Activated CD4-positive, alpha-beta T cell treated with anti-CD3 and anti-CD28 coated beads, Interleukin-2, amount 10 ng/mL, durations not matched to agents 7 days and 5 days (primary cell): ENCODE measurements at places on chromosomes 3 and 15. TPM values are rescaled to one million over a fixed set of nuclear protein-coding genes. Genes with fewer than 3 reads are reported as not detected.

DNA sequence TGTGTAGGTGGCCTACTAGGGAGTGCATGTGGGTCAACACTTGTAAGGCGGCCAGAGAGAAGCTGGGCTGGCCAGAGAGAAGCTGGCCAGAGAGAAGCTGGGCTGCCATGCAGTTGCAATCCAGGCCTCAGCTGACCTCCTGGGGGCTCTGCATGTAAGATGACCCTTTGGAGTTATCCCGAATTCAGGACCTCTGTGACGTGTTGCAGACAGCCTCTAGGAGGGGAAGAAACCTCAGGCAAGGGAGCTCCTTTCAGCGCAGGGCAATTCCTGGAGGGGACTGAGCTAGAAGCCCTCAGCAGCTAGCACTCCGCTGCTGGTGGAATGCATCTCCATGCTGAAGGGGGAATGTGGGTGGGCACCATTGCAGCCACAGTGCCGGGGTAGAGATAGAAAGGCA lies 15.8 kb upstream of the KBTBD12 start:
- DNase-seq, result no peak

DNA sequence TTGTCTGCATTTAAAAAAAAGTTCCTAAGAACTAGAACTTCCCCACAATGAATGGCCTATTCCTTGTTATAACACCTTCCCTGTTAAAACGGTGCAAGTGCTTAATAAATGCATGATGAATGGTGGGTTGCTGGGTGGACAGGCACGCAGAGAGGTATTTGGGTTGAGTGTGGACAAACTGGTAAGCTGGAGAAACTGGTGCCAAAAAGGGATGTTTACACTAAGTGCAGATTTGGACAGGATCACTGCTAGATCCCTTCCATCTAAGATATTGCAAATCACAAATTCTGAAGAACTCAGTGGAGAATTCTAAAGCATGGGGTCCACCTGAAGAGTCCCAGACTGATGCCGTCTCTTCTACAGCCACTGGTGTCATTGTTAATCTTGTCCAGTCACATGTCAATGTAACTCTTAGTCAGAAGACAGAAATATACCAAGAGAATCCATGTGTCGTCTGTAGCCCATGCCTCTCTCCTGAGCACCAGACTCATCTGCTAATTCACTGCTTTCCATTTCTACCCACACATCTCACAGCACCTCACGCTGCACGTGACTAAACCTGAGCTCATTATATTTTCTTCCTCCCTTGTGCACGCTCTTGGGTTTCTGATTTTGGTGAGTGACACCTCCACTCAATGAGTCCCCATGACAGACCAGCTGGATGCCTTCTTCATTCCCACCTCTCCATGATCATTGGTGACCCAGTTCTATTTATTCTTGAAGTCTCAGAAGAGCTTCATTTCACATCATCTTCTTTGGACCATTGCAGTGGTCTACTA lies 328.9 kb downstream of the THSD4 start:
- no peak for DNase-seq

GRCh38 chr15:52397118-52397517 lies 101.5 kb upstream of the MYO5C start:
- DNase-seq, result no peak

TEX55 gene
- total RNA-seq, result not detected

RHOV gene
- not detected for total RNA-seq

- no peak for DNase-seq
These were observed 8.1 kb downstream of the SUMF1 start for GRCh38 chr3:4458961-4459360.

- no peak for DNase-seq
These were observed 250.7 kb upstream of the PROK2 start for GRCh38 chr3:72035606-72036005.

- no peak for DNase-seq
These were observed 345.7 kb upstream of the RBMS3 start for GRCh38 chr3:28935146-28935545.

GRCh38 chr3:185561958-185562357 lies 9.6 kb upstream of the LIPH start:
- no peak for DNase-seq

ROPN1 gene
- total RNA-seq, result not detected

ARHGEF26 gene
- 0.02 TPM for total RNA-seq

- peak; percentile 7 for DNase-seq
These were observed 47.6 kb downstream of the SLMAP start for GRCh38 chr3:57803647-57804081.

DNA sequence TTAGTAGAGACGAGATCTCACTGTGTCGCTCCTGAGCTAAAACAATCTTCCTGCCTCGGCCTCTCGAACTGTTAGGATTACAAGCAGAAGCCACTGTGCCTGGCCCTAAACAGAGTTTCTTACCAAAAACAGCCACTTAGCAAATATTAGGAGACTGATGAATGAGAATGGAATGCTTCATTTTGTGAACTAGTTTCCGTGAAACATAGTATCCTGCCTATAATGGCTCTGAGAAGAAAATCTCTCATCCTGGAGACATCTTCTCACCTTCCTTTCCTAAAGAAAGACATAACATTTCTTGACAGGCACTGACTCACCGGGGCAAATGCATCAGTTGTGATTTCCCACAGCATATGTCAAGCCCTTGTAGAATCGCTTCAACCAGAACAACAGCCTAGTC lies 44.9 kb downstream of the GJD2 start:
- no peak for DNase-seq

DNA sequence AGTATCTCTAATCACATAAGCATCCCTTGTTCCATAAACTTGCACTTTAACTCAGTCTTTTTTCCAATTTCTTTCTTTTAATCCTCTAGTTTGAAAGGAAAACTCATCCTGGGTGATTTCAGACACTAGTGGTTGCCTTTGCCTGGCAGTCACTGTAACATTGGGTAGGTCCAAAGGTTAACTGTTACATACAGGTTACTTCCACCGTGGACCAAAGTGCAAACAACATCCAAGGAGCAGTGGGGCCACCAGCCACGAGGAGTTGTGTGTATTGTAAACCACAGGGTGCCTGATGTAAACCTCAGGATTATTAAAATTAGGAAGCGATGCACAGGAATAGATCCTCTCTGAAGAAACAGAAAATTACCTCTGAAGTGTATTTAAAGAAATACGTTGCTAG lies 75.0 kb downstream of the HCN4 start:
- no peak for DNase-seq

GRCh38 chr3:135851201-135852081 lies 114.1 kb upstream of the PPP2R3A start:
- DNase-seq, result no peak

GRCh38 chr3:117710501-117710900 lies 1000.9 kb downstream of the TUSC7 start:
- no peak for DNase-seq

SHISA5 gene
- 266 TPM for total RNA-seq

CSPG4 gene
- total RNA-seq, result not detected

DNA sequence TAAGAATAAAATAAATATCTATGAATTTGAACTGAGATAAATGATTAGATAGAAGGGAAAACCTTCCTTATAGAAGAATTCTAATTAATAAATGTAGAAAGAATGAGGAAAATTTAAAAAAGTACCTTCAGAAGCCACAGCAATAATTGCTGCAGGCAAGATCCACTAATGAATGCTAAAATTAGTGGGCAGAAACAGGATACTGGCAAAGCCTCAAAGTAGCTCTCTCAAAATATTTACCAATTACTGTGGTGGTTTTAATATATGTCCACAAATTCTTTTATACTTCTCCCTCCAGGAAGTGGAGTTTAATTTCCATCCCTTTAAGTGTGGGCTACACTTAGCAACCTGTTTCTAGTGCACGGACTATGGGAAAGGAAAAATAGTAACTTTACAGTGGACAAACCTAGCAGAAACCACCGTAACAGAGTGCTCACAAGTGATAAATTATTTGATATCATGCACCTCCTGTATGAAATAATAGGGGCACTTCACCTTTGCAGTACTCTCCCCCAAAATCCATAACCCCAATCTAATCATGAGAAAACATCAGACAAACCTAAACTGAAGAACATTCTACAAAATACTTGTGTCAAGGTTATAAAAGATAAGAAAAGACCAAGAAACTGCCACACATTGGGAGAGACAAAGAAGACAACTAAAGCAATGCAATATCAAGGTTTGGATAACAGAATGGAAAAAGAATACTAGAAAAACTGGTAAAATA lies 6.8 kb downstream of the PEAK1 start:
- no peak for DNase-seq

CYP11A1 gene
- not detected for total RNA-seq

GRCh38 chr3:13347390-13347950 lies 72.7 kb downstream of the NUP210 start:
- DNase-seq, result no peak

DNA sequence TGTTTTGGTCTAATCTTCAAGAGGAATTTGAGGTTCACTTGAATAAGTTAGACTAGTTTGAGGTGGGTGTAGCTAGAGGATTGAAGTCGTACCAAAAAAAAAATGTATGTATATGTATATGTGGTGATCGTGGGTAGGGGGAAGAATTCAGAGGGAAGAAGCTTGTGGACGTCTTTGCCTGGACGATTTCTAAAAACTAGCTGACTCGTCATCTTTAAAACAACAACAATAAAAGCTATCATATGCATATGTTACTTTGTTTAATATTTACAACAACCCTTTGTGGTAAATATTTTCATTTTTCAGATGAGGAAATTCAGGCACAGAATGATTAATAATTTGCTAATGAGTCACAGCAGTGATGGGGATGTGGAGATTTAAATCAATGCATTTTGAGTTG lies 18.1 kb downstream of the RNF111 start:
- no peak for DNase-seq

- no peak for DNase-seq
These were observed 15.4 kb upstream of the OXTR start for GRCh38 chr3:8784676-8785435.

DNA sequence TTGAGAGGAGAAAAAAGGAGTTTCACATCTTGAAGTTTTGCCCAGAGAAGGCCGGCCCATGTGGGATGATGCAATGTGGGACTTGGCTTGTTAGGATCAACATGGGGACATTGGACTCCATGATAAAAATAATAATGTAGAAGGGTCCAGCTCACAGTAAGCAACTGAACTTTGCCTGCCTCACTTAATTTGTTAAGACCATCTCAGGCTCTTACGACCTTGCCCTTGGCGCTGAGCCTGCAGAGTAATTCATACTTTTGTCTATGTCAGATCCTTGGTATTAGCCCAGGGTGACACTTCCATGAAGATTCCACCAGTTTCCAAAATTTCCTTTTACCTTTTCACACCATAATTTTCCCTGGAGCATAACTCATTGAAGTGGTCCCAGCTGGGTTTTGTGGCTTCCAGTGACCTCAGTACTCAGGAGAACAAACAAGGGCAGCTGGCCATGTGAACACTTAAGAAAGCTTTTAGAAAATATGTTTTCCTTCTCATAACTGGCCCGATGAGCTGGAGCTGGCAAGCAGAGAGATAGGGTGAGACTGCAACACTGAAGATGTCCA lies 315.4 kb upstream of the RASGRP1 start:
- no peak for DNase-seq

- DNase-seq, result no peak
These were observed 114.5 kb downstream of the EPHA3 start for GRCh38 chr3:89221924-89222323.

GABRG3 gene
- total RNA-seq, result not detected

DNA sequence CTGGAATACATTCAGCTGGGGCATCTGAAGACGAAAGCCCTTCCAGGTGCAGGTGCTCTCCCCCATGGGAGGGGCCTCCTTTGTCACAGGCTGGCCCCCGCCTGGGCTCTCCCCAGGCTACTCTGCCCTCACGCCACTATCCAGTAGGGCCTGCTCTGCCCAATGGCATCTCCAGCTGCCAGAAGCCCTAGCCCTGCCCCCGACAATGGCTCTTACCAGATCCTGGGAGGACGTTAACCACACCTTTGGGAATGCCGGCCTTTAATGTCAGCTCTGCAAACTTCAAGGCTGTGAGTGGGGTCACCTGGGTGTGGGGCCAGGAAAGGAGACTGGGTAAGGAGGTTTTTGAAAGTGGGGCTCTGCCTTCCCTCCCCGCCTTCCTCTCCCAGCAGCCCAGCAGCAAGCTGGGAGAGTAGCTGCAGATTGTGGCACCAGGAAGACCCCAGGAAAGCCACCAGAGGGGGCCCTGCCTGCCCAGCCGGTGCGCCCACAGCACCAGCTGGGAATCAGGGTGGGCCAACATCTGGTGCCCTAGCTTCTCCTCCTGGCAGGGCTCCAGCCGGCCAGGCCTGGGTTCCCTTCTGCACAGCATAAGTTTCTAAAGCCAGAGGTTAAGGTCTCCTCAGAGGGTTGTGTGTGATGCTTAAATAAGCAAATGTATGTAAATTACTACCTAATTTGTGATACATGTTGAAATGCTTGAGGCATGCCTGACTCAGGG lies 40.4 kb upstream of the SLC41A3 start:
- no peak for DNase-seq

DNA sequence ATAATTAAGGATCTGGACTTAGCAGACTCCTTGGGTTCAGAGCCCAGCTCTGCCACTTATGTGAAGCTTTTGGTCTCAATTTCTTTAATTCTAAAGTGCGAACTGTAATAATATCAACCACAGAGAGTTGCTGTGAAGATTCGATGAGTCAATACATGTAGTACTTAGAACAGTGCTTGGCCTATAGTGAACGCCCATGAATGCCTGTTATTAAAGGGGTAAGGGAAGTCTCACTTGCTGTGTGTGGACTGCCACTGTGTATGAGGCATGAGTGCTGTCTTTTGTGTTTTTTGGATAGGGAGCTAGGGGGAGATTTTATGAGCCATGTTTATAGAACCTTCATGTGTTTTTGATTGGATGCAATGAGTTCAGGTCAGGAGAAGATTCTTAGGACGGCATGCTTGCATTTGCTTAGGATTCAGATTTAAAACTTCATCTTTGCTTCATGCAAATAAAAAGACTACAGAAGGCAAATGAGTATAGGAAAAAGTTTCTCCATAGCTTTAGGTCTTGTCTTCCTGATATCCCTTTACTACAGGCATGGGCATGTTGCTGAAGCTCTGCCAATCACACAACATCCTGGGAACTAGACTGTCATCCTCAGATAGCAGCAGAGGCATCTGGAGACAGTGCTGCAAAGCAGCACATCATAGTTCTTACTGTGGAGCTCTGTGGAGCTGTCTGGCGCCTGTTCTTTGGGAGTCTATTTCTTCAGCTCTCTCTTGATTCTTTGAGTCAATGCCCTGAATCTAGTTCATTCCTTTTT lies 50.0 kb downstream of the PLS1 start:
- no peak for DNase-seq

LRIG1 gene
- 26.4 TPM for total RNA-seq

DNA sequence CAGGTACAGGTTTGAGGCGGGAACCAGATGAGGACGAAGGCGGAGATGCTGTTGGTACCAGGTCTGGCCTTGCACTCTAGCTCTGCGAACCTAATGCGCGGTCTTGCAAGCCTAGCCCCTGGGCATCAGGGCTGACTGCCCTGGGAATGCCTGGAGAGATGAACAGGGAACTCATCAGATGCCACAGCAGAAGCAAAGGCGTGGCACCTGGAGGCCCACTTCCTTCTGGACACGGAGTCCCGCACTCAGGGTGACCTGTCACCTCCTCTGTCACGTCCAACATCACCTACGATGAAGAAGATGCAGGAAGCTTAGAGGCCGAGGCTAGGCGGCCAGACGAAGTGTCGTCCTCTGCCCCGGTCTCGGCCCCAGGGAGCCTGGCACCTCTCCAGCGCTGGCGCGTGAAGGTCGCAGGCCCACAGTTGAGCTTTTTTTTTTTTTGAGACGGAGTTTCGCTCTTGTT lies 9.4 kb downstream of the RPLP1 start:
- DNase-seq, result no peak
